ENCODE measurements at places on chromosomes 3 and 15.

GRCh38 chr3:115099134-115099985, 47.7 kb downstream of the ZBTB20 start:
- no peak for DNase-seq

DNA sequence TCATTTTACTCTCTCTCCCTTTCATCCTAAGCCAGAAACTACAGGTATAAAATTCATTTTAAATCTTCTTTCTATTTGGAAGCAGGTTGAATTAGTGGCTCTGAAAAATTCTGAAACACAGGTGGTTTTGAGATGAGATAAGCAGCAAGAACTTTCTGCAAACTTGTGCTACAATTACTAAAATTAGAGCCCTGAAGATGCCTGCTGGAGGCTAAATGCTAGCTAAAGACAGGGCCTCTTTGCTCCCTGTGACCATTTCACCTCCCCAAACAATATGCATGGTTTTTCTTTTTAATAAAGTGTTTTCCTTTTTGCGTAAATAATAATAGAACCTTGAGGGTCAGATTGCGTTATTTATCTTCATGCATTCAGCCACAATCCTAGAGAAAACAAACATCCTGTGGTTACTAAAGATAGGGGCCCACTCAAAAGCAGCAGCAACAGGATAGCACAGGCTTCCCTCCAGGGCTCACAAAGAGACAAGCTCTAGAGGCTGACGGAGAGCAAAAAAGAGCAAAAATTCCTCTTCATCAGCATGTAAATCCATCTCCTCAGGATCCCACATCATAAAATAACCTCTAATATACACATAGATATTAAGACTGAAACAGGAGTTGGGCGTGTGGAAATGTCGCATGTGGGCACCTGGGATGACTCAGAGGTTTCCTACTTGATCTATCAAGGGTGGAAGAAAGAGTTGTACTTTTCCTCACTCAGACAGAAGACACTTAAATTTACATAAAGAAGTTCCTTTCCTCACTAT, 26.5 kb upstream of the CP start:
- DNase-seq: no peak

DNA sequence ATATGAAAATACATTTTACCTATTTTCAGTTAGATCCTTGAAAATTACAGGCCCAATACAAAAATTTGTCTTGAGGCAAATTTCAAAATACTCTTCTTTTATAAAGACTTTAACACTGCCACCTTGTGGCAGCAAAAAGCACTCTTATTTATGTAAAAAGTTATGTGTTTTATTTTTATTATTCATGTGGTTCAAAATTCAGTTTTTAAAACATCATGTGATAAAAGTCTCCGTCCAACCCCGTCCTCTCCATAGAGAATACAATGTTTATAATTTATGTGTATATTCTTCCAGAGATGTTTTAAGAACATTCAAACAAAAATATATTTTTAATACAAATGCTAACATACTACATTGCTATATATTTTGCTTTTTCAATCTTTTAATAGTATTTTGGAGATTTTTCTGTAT, 36.9 kb upstream of the TRIM59 start:
- DNase-seq: peak; percentile 37

DNA sequence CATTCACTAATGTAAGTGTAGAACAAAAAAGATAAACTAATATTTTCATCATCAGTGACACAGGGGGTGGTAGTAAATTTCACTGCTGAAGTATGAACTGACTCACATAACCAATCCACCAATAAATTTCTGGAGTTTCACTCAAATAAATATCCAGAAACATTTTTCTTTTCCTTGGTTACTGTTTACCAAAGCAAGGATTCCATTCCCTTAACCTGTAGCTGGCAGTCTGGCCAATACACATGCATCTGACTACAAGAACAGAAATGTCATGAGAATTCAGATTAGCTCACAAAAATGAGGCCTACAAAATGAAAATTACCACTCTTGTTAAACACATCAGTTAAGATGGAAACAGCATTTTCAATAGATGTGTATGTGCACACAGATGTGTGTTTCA, 80.3 kb downstream of the STAG1 start:
- DNase-seq: no peak

GRCh38 chr3:84980011-84980410, 21.2 kb downstream of the CADM2 start:
- no peak for DNase-seq

DNA sequence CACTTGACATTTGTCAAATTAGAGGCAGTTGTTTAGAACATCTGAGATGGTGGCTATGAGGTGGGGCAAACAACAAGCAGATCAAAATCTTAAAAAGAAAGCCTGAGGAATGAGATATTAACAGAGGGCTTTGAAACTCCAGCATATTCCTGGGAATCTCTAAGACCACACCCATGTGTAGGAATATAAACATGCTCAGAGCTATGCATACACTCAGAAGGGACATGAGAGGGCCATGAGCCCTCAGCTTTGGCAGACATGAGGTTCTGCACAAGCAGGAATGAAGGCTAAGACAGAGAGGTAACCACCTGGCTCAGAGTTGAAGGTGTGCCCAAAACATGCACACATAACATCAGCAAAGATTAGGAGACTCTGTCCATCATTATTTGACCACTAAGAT, 37.9 kb downstream of the ATP10A start:
- no peak for DNase-seq

GRCh38 chr3:157594413-157594812, 91.2 kb upstream of the VEPH1 start:
- DNase-seq: no peak

GRCh38 chr15:85793641-85794597, 806 bp downstream of the KLHL25 start:
- no peak for DNase-seq

DNA sequence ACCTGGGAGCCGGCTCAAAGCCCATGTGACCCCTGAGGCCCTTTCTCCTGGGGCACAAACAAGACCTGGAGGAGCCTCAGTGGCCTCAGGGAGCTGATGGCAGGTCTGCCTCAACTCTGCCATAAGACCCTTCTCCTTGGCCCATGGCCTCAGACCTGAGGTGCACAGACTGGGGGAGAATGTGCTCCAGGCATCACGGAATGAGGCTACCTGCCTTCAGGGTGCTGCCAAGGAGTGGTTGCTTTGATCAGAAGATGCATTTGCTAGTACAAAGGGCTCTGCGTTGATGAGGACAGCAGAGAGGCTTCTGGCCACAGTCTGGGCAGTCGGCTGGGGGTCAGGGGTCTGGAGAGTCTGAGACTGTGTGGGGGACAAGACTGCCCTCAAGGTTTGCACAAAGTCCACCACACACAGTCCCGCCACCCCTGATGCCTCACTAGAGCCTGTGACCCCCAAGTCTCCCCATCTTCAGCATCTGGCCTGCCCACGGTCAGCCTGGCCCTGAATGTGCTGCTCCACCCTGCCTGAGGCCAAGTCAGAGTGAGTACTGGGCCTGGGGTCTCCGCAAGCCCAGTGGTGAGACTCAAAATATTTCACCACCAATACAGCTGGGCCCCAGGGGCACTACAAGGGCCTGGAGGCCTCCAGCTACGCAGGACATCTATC, 26.6 kb downstream of the ALDH1L1 start:
- no peak for DNase-seq

- DNase-seq: no peak
Measured at GRCh38 chr3:192422997-192423342, 304.4 kb downstream of the FGF12 start.

DNA sequence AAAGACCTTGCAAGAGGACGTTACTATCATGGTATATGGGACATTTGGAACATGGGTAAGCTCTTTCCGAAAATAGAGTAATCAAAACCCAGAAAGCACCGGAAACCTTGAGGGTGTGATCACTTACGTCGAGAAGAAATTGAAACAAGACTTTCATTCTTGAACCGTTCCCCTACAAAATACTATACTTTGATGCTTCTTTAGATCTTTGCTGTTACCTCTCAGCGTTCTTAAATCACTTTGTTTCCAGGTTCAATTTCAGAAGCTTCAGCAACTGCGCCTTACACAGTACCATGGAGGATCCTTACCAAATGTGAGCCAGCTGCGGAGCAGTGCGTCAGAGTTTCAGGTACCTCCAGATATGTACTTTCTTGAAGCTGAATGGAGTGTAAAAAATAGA, 10.1 kb downstream of the CRTC3 start:
- no peak for DNase-seq

DNA sequence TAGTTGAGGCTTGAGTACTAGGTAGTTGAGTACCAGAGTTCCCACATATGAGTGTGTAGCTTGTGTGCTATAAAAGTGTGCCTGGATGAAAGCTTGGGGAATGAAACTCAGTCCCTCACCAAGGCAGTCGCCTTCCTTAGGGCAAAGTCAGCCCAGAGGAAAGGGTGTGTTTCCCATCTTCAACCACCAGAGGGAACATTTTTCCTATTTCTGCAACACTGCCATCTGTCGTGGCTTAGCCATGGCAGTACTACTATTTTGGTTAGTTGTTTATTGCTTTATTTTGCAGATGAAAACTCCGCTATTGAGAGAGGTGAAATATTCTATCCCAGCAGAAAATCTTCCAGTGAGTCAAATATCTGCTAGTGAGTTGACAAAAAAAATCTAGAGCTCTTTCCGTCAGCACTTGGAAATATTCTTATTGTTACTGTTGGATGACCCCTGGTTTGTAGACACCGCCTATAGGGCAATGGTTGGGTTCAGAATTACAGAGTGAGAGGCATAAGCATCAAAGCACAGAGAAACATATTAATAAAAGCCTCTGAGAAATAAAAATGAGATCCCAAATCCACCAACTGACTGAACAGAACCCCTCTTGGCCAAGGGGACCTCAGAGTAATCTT, 239.9 kb downstream of the CPNE4 start:
- peak; percentile 28 for DNase-seq

DNA sequence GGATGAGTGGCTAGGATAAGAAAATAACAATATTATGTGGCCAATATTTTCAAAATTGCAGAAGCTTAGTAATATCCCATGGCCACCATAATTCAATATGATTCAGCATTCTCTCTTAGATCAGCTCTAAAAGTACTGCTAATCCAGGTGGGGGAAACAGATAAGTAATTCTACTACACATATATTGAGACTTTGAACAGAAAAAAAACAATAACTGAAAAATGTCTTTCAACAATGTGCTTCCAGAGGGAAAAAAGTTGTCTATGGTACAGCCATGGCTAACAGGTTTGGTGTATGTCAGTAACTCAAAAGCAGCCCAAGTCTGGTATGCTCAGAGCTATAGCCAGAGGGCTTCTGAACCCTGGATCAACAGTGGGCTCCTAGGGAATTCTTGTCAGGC, 42.4 kb upstream of the PPIB start:
- no peak for DNase-seq

GRCh38 chr15:45719490-45719889, 84.7 kb downstream of the SQOR start:
- no peak for DNase-seq

- no peak for DNase-seq
Measured at GRCh38 chr3:150738688-150739087, 24.3 kb downstream of the SIAH2 start.

DNA sequence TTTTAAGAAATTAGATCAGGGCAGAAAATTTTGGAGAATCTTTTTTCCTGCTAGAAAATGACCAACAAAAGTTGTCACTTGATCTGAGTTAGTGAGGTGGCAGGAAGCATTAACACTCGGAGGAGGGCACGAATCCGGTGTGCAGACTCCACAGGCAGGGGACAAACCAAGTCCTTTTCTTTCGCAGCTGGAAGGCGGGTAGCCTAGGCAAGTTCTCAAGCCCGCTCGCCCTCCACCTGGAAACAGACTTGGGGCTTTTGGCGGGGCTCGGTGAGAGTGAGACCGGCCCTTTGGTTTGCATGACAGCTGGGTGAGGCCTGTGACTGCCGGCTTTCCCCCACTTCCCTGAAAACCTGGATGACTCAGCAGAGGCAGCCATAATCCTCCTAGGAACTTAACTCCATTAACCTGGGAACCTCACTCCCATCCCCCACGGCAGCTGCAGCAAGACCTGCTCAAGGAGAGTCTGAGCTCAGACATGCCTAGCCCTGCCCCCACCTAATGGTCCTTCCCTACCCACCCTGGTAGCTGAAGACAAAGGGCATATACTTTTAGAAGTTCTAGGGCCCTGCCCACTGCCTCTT, 134.8 kb downstream of the MFSD1 start:
- DNase-seq: no peak

DNA sequence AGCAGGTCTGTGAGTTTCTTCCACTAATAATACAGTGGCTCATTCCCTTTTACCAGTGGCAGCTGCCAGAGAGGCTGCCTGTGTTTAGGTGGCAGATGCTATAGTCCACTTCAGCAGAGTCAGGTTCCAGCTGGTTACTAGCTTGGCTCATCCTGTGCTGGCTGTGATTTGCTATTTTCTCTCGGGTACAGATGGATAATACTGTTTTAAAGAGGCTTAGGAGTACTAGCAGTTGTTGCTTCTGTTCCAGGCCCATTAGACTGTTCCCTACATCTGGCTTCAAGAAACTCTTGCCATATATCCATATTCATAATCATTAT, 41.0 kb downstream of the ZNF609 start:
- no peak for DNase-seq

- peak; percentile 7 for DNase-seq
Measured at GRCh38 chr15:65132878-65133547, 595 bp downstream of the PDCD7 start.

Data from smooth muscle cell of the brain vasculature (primary cell).